Right hindlimb (tissue), 1 donor: ENCODE measurements at places on chromosomes 13 and 19.

DNA sequence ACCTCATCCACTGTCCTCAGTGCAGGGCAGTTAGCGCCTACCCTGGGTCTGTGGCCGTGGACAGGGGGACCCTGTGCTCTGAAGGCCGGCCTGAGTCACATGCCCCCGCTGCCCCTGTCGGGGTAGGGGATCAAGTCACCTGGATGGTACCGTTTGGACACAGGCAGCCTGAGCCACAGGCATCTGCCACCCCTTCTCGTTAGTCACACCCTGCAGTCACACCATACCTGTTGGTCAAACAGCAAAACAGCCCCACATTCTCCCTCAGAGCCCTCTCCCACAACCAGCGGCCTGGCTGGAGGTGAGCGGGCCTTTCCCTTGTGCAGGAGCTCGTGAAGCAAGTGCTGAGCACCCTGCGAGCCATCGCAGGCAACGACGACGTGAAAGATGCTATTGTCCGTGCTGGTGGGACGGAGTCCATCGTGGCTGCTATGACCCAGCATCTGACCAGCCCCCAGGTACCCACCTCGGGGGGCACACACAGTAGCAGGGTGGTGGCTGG, 8.8 kb upstream of the SLC25A42 start:
- no peak for DNase-seq

DNA sequence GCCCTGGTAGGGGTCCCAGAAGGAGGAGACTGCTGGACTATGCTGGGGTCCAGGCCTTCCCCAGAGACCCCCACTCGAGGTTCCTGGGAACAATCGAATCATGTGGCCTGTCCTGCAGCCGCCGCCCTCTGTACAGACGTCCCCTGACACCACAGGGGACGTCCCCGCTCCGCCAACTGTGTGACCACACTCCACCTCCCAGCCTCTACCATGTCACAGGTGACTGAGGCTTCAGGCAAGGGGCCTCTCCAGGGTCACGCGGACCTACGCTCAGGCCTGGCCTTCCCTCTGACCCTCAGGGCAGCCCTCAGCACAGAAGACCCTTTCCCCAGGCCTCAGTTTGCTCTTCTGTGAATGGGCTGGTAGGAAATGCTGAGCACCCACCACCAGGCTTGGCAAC, 13.1 kb upstream of the TMEM161A start:
- no peak for DNase-seq

GRCh38 chr19:30848636-30849425, 476.6 kb downstream of the ZNF536 start:
- DNase-seq: no peak

DNA sequence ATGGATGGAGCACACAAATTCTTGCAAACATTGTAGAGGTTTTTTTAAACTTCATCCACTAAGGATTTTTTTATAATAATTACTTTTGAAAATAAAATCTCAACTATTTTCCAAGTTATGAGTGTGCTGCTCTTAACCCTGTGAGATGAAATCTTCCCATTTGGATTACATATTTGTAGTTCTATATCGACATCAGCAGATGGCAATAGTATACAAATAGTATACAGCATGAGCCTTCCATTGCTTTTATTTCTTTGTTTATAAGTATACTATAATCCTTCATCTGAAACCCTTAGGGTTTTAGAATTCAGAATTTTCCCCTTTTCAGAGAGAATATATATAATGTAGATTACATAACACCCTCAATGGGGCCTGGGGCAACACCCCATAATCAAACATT, 70.5 kb downstream of the GJA3 start:
- no peak for DNase-seq

DNA sequence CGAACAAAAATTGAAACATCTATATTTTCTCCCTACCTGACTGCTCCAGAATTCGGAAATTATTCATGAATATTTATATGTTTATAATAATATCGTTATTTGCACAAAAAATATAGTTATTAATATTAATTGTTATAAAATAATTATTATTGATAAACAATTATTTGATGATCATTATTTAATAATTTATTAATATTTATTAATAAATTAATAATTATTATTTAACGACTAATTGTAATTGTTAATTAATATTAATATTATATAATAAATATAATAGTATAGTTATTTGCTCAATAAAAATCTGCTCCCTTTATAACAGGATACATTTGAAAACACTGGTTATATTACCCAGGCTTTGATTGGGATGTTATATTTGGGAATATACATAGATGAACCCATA, 14.3 kb downstream of the CEACAM6 start:
- no peak for DNase-seq

DNA sequence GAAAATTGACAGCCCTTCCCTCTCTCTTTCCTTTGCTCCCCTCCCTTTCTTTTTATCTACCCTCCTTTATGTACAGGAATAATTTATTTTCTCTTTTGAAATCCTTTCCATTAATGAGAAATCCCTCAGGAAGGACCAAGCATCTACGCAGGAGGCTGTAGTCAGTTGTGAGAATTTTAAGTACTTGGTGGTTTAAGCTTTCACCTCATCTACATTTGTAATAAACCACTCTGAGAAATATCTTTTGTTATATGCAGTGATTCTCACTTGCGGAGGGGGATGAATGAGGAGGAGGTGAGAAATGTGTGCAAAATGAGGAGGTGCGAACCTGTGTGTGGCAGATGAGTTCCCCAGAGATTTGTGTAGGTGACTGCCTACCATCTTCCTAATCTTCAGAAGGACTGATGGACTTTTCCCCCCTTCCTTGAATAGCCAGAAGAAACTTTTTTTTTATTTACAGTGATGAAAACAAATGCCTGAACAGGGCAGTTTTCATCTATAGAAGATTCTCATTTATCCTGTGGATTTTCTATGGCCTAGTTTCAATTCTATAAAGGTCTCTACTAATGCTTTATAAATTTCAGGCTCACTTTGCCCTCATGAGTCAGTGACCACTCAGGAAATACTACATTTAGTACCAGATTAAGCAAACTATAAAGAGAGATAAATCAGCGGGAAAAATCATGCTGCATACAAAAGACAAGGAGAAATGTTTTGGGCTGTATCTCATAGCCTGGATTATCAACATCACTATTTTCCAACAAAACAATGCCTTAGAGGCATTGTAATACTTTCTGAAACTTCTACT, 118.3 kb downstream of the LHFPL6 start:
- no peak for DNase-seq

GRCh38 chr13:79898996-79899395, 418.0 kb downstream of the NDFIP2 start:
- no peak for DNase-seq

DNA sequence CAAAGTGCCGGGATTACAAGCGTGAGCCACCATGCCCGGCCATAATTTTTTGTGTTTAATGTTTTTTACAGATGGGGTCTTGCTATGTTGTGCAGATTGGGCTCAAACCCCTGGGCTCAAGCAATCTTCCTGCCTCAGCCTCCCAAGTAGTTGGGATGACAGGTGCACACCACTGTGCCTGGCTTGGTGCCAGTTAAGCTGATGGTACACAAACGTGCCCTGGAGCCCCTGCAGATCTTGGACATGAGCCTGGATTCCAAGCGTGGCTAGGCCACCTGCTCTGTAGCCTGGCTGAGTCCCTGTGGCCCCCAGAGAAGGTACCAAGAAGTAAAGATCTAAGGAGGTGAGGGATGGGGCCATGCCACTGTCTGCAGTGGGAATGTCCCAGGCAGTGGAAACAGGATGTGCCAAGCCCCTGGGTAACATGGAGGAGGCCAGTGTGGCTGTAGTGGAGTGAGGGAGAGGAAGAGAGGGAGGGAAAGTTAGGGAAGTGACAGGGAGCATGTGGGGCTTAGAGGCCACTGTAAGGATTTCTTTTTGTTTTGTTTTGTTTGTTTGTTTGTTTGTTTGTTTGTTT, 7.0 kb downstream of the PRODH2 start:
- peak; percentile 31 for DNase-seq

DNA sequence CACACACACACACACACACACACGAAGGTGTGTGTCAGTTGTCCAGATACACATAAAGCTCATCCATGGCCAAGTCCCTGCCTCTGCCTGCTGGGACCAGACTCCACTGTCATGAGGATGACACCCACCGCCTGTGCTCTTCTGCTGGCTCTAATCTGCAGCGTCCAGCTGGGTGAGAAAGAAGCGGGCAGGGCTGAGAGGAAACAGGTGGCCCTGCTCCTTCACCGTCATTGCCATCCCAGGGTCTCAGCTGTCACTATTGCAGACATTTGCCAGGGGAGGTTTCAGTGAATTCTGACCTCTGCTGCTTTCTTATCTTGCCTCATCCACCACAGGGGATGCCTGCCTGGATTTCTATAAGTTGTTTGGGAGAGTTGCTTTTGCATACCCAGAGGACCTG, 31.4 kb downstream of the SCGB2B2 start:
- peak; percentile 61 for DNase-seq

DNA sequence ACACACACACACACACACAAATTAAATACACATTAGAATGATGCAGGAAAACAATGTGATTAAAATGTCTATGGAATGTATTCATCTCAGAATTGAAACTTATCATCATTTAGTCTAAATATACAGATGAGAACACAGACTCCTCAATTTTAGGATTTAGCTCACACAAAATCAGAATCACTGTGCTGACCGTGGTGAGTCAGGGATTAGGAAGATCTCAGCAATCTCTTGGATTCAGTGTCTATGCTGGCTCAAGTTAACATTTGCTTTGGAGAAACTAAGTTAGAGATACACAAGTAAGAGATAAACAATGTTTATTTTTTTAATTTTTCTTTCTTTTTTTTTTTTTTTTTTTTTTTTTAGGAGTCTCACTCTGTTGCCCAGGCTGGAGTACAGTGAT, 323.6 kb downstream of the KLF12 start:
- DNase-seq: no peak

DNA sequence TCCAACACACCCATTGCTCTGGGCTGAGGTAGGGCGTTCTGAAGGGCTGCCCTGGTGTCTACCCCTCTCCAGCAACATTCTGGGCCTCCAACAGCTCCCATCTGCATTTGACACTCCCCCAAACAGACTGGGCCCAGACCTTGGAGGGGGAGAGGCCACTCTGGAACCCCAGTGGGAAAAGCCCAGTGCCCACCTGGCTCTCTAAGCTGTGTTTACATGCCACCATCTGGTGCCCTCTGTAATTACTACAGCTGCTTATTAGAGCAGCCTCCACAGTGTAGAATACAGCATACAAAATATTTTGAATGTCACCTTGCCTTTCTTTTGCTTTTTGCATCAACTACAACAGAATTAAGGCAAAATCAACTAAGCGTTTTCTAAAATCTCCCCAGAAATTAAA, 35.8 kb upstream of the TM9SF2 start:
- no peak for DNase-seq

DNA sequence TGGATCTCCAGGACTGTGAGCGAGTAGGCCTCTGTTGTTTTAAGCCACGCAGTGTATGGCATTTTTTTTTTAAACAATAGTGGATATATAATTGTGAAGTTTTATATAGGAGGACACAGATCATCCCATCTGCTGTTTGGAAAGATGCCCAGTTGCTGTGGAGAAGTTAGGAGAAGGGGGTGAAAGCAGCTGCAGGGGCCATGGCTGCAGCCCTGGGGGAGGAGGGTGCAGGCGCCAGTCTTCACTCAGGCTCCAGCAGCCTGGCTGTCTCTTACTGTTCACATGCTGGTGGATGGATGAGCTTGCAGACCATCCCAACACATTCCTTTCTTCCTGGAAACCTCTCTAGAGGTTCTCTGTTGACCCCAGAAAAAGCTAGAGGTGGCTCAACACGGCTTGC, 242.3 kb downstream of the TEX29 start:
- DNase-seq: peak; percentile 46

- no peak for DNase-seq
These were observed 356.9 kb upstream of the TSHZ3 start for GRCh38 chr19:31706131-31706530.

- DNase-seq: no peak
These were observed 63.9 kb upstream of the RNF113B start for GRCh38 chr13:98240974-98241373.

DNA sequence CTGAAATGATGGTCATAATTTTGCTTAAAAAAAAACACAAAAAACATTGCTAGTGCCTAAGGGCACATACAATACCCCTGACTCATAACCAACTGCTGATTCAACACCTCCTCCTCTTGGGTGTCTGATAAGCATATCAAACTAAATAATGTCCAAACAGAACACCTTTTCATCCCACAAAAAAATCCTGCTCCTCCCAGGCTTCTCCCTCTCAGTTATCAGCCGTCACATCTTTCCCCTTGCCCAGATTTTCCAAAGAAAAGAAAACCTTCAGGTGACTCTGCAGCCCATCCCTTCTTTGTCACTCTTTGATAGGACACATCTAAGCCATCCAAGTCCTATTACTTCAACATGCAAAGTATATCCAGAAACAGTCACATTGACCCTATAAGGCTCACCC, 46.9 kb downstream of the ABCC4 start:
- no peak for DNase-seq

GRCh38 chr13:34816908-34817665, 125.0 kb upstream of the NBEA start:
- no peak for DNase-seq

DNA sequence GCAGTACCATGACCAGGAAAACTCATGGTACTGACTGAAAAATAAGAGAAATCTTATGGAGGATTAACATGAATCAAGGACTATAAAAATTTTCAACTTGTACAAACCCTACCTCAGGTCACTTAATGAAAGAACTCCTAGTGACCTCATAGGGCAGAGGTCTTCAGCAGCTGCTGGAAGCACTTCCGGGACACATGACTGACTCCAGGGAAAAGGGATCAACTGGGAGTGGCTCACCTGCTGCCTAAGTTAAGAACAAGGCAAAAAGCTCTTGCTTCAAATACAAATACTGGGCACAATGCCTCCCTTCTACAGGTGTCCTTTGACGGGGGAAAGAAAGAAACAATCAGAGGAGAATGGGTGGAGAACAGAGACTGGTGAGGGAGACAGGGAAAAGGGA, 18.6 kb downstream of the DOCK9 start:
- no peak for DNase-seq

DNA sequence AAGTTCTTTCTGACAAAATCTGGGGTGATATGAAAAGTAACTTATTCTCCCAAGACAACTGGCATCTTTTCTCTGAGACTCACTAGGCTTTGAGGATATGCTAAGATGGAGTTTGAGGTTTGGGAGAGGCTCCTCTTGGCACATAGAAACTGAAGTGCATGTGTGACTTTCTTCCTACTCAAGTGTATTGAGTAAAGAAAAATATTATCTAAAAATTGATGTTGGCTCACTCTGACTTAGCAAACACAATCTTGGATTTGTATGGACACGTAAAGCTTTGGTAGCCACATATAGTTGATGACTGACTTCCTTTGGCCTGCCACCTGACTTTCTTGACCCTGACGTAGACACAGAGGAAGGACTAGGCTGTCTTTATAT, 71.1 kb upstream of the KLF12 start:
- no peak for DNase-seq

GRCh38 chr13:66508153-66508909, 721.8 kb downstream of the PCDH9 start:
- no peak for DNase-seq

DNA sequence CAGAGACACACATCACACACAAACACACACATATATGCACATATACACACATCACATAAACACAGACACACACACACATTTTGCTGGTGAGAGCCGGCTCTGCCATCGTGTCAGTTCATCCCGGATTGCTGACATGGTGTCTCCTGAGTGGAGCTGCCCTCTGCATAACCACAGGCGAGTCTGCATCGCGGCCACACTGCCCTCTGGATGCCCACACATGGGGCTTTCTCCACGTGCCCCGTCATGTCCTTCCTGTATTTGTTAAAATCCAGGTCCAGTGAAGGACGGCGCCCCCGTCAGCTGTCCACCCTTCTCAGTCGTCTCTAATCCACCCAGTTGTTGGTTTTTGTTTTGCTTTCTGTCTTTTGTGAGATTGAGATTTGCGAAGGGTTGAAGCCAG, 52.6 kb upstream of the F7 start:
- DNase-seq: no peak

- DNase-seq: peak; percentile 81
These were observed 131.4 kb downstream of the TNFRSF19 start for GRCh38 chr13:23701636-23702035.
